ENCODE measurements at places on chromosomes 11 and 22. TPM values are rescaled to one million over a fixed set of nuclear protein-coding genes. Genes with fewer than 3 reads are reported as not detected.

DNA sequence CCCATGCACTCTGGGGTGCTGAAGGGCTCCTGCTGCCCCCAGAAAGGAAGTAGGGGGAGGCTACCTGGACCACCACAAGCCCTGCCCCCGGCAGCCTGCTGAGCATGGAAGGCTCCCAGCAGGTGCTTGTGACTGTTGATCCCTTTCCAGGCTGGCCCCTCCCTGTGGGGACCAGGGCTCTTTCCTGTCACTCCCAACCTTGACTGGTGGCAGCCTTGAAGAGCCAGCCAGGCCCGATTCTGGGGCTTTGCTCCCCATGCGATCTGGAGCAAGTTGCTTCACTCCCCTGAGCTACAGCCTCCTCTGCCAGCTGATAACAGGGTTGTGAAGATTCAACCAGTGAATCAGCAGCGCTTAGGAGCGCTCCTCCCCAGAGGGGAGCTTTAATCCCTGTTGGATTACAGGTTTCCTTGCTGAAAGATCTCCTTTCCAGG lies 4.6 kb upstream of the CST6 start:
- H3K4me3 ChIP-seq = no peak overlapping the region
- peaks cover 9% of the 10 kb centered on the region for H3K4me1 ChIP-seq
- no peak for DNase-seq

DNA sequence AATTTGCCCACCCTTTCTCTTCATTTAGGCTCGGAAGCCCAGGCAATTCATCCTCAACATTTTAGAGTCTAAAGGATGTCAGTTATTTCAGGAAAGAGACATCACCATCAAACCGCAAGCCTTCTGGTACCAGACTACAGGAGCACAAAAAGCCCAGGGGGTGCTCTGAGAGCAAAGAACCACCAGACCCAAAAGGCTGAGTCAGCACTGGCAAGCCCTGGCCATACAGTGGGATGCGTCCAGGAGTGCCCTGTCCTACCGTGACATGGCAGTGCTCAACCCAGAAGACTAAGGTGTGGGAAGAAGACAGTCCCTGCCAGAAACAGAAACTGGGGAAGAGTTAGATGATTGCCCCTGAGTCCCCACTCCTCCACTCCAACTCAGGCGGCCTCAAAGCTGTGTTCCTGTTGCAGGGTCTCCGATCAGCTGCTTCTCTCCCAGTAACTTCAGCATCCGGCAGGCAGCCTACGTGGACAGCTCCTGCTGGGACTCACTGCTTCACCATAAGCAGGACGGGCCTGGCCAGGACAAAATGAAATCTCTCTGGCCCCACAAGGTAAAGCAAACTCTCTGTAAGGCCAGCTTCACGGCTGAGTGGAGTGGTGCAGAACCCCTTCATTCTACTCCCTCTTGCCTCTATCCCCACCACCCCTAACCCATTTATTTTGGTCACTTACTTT lies 1.5 kb downstream of the PANX3 start:
- H3K4me3 ChIP-seq = no peak overlapping the region
- H3K27me3 ChIP-seq = peaks cover 12% of the 10 kb centered on the region
- no peak overlapping the region for H3K27ac ChIP-seq
- H3K36me3 ChIP-seq = no peaks in the 10 kb centered on the region
- DNase-seq = no peak
- no peaks in the 10 kb centered on the region for H3K4me1 ChIP-seq

GRCh38 chr11:105399511-105399910 lies 210.4 kb upstream of the GRIA4 start:
- no peaks in the 10 kb centered on the region for H3K36me3 ChIP-seq
- peak; percentile 54 for DNase-seq
- H3K27me3 ChIP-seq = no peaks in the 10 kb centered on the region
- H3K4me1 ChIP-seq = no peaks in the 10 kb centered on the region
- no peak overlapping the region for H3K4me3 ChIP-seq
- H3K27ac ChIP-seq = no peak overlapping the region

DNA sequence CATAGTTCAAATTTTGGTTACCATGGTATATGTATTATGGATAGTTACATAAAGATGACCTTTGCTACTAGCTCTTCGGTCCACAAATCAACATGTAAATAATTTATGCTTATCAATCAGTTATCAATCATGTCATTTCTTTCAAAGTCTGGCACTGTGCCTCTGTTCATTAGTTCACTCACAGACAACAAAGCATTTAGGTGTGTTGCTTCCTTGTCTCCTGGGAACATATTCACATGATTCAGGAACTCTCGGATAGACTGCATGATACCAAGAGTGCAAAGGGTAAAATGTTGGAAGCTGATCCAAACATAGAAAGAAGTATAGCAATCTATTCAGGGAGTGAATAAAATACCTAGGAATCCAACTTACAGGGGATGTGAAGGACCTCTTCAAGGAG lies 14.3 kb upstream of the ACRV1 start:
- H3K27ac ChIP-seq = no peak overlapping the region
- peaks cover 4% of the 10 kb centered on the region for H3K27me3 ChIP-seq
- H3K4me1 ChIP-seq = no peaks in the 10 kb centered on the region

- no peak for DNase-seq
- H3K36me3 ChIP-seq = no peaks in the 10 kb centered on the region
- no peaks in the 10 kb centered on the region for H3K4me1 ChIP-seq
- no peaks in the 10 kb centered on the region for H3K27me3 ChIP-seq
- no peak overlapping the region for H3K4me3 ChIP-seq
Observed at GRCh38 chr11:113174882-113175281, 139.5 kb upstream of the TTC12 start.

DNA sequence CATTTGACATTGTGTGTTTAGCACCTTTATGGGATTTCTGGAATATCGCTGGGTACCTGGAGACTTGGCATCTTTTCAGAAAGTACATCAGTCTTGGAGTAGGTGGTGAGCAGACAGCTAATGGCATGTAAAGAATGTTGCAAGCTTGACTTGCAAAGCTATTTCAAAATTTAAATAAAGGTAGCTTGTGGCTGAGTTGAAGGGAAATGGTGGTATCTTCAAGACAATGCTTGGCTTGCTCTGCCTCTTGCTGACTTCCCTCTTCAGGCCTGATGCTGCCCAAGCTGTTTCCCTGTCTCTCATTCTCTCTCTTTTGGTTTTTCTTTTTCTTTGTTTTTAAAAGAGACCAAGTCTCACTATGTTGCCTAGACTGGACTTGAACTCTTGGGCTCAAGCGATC lies 13.2 kb downstream of the ZNRF3 start:
- H3K36me3 ChIP-seq = no peaks in the 10 kb centered on the region
- H3K27ac ChIP-seq = no peak overlapping the region
- no peak for DNase-seq

- DNase-seq = no peak
- H3K4me1 ChIP-seq = no peaks in the 10 kb centered on the region
- H3K4me3 ChIP-seq = no peak overlapping the region
- no peaks in the 10 kb centered on the region for H3K27me3 ChIP-seq
- no peaks in the 10 kb centered on the region for H3K36me3 ChIP-seq
Observed at GRCh38 chr11:103648670-103649400, 387.6 kb upstream of the DDI1 start.

GRCh38 chr22:46349238-46349637 lies 13.7 kb downstream of the TRMU start:
- peaks cover 92% of the 10 kb centered on the region for H3K36me3 ChIP-seq
- no peak overlapping the region for H3K27ac ChIP-seq
- H3K4me3 ChIP-seq = no peak overlapping the region

GRCh38 chr22:20238536-20238900 lies 29.6 kb downstream of the RTN4R start:
- H3K36me3 ChIP-seq = peaks cover 2% of the 10 kb centered on the region
- H3K27ac ChIP-seq = peak overlapping the region; percentile 17
- DNase-seq = peak; percentile 65
- H3K4me3 ChIP-seq = no peak overlapping the region

GRCh38 chr11:19614370-19614940 lies 98.2 kb upstream of the NAV2 start:
- no peaks in the 10 kb centered on the region for H3K36me3 ChIP-seq
- H3K27ac ChIP-seq = no peak overlapping the region
- no peak for DNase-seq
- H3K4me3 ChIP-seq = no peak overlapping the region
- no peaks in the 10 kb centered on the region for H3K27me3 ChIP-seq

- H3K36me3 ChIP-seq = no peaks in the 10 kb centered on the region
- H3K4me3 ChIP-seq = no peak overlapping the region
- H3K4me1 ChIP-seq = no peaks in the 10 kb centered on the region
- H3K27me3 ChIP-seq = no peaks in the 10 kb centered on the region
- DNase-seq = peak; percentile 56
- H3K27ac ChIP-seq = no peak overlapping the region
Observed at GRCh38 chr11:133934599-133935550, 21.9 kb downstream of the IGSF9B start.

DNA sequence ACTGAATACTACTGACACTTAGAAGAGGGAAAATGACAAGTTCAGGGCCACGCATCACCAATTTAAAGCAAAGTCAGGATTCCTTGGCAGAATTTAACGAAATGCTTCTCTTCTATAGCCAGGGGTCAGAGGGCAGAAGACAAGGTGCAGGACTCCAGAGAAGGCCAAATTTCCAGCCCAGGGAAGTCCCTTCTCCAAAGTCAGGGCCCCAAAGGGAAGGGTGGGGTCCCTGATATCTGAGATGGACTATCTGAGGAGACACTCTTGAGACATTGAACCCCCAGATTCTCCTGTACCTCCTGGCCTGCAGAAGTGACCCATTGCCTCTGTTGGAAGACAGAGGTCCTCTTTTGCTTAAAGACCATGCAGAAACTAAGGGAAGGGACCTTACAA lies 91.2 kb downstream of the RPS6KA4 start:
- H3K4me3 ChIP-seq = no peak overlapping the region
- no peaks in the 10 kb centered on the region for H3K36me3 ChIP-seq
- H3K27ac ChIP-seq = no peak overlapping the region

DNA sequence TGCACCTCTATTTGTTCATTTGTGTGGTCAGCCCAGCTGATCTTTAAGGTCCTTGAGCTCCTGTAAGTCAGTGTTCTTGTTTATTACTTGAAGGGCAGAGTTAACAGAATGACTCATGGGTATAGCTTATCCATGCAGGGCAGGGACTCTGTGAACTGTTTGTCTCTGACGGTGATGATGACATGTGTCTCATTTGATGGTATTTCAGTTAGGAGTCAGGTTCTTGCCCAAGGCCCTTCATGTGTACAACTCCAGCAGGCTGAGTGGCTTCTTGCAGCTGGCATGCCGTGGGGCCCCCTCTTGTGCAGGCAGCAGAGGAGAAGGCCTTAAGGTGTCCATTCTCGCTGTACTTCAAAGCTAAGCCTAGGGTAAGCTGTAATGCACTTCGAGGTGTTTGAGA lies 165.1 kb downstream of the DBX1 start:
- H3K27ac ChIP-seq = peak overlapping the region; percentile 52
- H3K36me3 ChIP-seq = no peaks in the 10 kb centered on the region
- peaks cover 17% of the 10 kb centered on the region for H3K4me1 ChIP-seq

Gene MYO18B
- polyA plus RNA-seq = 0.24 TPM

Gene OR51E1
- polyA plus RNA-seq = 3.0 TPM

Gene GLYATL1B
- polyA plus RNA-seq = not detected

Gene OR56A1
- 0.01 TPM for polyA plus RNA-seq

Gene CYTH4
- 4.3 TPM for polyA plus RNA-seq

Gene CCDC87
- polyA plus RNA-seq = 0.09 TPM

Gene PAK1
- 81.0 TPM for polyA plus RNA-seq

Gene DNHD1
- 12.2 TPM for polyA plus RNA-seq

Gene FGF3
- not detected for polyA plus RNA-seq

All from large intestine (tissue), 12 donors.